ENCODE measurements at places on chromosomes 4 and X. TPM values are rescaled to one million over a fixed set of nuclear protein-coding genes. Genes with fewer than 3 reads are reported as not detected.
A peak's percentile ranks its signal among the peaks of the same experiment; 100 is the strongest.

DNA sequence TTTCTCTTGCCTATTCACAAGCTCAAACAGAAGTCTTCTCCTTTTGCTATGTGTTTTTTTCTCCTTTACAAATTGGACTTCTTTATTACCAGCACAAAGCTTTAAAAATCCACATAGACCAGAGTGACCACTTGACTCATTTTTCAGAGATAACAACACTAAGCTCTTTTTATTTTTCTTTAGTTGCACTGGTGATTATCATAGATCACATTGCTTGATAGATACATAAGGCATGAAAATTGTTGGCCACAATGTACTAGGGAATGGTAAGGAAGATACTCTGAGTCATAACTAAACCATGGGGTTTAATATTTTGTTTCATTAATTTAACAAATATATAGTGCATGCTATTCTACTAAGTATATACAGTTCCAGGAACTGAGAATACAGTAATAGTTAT, 159.0 kb downstream of the GASK1B start:
- no peak for DNase-seq

The FNIP2 gene
- 78.9 TPM for total RNA-seq

GRCh38 chr4:67725132-67725531, 24.2 kb upstream of the UBA6 start:
- peak; percentile 38 for DNase-seq

GRCh38 chrX:15908603-15909290, 54.1 kb upstream of the AP1S2 start:
- DNase-seq = no peak

The UGT2B11 gene
- not detected for total RNA-seq

- no peak for DNase-seq
These were observed 633.8 kb upstream of the CT83 start for GRCh38 chrX:117096528-117096927.

GRCh38 chr4:111984169-111984819, 161.0 kb upstream of the FAM241A start:
- no peak for DNase-seq

- DNase-seq = no peak
These were observed 125.4 kb downstream of the PDLIM5 start for GRCh38 chr4:94577136-94577535.

DNA sequence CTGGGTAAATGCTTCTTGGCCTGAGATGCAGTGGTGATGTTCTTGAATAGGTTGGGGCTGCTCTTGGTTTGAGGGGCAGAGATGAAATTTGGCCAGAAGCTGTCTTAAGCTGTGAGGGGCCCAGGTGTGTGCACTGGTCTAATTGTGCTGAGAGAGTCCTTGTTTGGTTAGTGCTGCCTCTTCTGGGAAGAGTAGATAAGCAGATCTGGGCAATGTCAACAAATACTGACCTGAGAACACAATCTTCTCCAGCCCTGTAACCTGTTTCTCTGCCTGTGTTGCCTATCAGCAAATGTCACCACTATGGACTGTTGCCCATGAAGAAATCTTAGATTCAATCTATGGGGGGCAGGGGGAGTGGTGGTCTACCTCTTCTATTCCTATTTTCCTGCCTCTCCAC, 17.2 kb upstream of the USP27X start:
- DNase-seq = no peak

DNA sequence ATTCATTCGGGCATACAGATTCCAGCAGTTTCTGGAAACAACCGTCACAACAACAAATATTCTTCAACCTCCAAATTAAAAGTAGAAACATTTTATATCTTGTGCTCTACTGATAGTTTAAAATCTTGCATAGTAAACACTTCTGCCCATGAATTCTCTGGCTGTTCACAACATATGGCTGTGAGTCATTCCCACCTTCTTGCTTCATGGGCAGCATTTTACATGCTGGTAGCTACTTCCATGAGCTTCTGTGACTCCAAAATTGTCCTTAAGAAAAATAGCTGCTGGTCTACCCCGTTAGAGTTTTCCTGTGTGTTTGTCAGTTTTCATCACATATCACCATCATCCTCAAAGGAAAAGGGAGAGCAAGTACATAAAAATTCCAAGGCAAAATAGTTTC, 22.7 kb downstream of the PNPLA4 start:
- no peak for DNase-seq

DNA sequence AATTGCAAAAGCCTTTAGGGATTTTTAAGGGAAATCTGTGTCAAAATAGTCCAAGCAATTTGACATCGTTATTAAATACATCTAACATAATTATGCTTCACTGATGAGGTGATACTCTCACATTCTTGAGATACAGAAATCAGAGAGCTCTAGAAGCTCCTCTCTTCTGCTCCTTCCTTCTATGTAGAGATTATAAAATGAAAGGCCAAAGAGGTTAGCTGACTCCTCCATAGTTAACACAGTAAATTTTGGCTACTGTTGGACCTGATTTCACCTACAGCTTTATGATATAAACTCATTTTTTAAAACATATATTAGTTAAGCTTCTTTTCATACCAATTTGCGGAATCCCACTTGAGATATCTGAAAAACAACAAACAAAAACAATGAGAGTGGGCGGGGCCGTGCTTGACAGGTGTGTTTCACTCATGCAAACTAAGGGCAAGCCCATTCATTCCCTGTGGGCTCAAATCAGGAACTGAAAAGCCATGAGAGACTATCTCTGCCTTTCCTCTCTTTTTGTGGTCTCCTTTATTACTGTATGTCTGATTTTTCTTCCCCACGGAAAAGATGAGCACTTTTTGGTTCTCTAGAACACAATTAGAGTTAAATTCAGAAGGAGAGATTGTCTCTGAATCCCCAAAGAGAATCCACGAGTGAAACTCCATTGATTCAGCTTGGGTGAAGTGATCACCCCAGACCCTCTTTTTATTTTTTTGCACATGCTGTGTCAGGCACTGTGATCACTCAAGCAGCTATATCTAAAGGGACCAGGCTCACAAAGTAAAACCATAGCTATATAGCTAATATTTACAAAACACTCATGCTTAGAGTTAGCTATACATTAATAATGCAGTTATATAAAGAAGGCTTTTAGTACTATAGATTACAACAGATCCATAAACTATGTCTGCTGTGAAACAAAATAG, 566.3 kb downstream of the IL15 start:
- no peak for DNase-seq

DNA sequence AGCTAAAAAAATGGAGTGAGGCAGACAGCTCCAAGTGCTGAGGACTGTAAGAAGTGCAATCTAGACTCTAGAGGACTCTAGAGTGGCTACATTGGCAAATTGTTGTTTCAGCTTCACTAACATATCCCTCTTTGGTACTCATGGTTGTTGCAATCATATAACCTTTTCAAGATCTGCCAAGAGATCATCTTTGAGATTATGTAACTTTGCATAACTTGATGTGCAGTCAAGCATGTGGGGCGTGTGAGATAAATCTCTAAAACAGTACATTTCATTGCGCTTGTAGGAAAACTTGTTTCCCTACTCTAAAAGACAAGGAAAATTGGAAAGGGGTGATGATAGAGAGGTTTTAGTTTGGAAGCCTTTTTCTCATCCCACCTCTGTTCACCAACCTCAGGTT, 11.2 kb upstream of the BRS3 start:
- DNase-seq = no peak

The PARM1 gene
- total RNA-seq = under 0.01 TPM

DNA sequence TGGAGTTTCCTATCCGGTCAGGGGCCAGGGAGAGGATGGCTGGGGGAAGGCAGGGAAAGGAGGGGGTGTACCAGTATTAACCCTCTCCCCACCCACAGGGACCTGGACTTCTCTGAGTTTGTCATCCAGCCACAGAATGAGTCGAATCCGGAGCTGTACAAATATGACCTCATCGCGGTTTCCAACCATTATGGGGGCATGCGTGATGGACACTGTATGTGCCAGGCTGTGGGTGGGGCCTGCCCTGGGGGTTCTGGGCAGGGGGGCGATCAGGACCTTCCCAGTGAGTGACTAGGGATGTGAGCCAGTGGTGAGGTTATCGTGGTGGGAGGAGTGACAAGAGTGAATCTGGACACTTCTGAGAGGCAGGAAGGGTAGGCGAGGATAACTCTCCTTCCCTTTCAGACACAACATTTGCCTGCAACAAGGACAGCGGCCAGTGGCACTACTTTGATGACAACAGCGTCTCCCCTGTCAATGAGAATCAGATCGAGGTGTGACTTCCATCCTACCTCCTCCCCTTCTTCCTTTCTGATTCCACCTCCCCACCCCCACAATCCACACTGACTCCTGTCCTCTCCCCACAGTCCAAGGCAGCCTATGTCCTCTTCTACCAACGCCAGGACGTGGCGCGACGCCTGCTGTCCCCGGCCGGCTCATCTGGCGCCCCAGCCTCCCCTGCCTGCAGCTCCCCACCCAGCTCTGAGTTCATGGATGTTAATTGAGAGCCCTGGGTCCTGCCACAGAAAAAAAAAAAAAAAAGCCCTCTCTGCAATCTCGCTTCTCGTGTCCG, 14.6 kb downstream of the USP11 start:
- DNase-seq = peak; percentile 87

DNA sequence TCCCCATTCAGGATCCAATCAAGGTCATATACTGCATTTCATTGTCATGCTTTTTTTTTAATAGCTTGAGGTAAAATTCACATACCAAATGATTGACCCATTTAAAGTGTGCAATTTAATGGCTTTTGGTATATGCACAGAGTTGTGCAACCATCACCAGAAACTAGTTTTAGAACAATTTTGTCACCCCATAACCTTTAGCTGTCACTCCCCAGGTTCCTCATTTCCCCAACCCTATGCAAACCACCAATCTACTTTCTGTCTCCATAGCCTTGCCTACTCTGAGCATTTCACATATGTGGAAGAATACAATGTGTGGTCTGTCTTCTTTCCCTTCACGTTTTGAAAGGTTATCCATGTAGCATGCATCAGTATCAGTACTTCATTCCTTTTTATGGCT, 1.4 kb upstream of the SMAD1 start:
- no peak for DNase-seq

The TREX2 gene
- 3.3 TPM for total RNA-seq

GRCh38 chrX:23752740-23753415, 9.8 kb upstream of the ACOT9 start:
- DNase-seq = peak; percentile 23

Data from osteoblast (primary cell).